ENCODE measurements at places on chromosomes 13 and 19.
A peak's percentile ranks its signal among the peaks of the same experiment; 100 is the strongest.

DNA sequence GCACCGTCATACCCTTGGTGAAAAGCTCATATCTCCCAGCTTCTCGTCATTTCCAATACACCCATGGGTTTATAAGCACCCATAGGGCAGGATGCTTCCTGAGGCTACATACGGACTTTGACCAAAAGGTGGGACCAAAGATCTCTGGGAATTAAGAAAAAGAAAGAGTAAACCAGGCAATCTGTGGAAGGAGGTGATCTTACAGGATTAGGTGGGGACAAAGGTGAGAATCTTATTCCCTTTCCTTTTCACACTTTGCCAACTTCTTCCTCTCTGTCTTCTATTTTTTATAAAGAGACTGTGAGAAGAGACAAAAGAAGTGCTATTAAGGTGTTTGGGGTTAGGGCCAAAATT is 172.0 kb downstream of the DLEU7 start:
- no peak for DNase-seq

GRCh38 chr19:10602330-10603083 is 15.4 kb upstream of the AP1M2 start:
- peak; percentile 91 for DNase-seq

DNA sequence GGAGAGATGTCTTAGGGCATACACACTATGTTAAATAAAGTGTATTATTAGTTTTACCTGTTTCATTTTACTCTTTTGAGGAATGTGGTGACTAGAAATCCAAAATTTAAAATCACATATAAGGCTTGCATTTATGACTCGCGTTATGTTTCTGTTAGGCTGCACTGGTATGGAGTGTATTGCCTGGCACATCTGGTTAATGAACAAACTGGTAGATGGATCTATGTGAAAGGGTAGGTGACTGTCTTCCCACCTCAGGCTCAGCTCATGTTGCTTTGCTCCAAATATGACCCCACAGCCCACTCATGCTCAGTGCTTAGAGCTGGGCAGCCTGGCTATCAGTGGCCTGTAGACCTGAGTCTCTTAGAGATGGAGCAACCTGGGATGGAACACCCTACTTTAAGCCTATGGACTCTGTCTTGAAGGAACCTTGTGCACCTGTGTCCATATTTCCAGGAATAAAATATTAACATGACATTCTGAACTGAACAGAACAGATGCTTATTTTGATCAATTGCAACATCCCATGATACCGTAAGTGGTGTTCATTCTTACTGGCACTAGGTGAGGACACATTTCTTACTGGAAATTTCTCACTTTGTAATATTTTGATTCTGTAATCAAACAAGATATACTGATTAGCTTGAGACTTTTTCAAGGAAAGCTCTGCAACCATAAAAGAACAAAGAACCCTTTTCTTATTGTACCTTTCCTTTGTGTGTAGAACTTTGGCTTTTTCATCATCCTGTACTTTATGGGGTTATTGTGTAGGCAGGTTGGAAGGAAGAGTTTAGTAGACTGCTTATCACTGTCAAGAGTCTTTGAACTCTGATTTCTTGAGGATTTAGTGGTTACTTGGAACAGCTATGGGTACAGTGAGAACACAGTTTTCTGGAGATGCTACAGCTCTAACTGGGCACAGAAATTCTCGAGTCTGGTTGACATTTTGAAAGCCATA is 9.6 kb upstream of the OLFM4 start:
- DNase-seq: no peak

DNA sequence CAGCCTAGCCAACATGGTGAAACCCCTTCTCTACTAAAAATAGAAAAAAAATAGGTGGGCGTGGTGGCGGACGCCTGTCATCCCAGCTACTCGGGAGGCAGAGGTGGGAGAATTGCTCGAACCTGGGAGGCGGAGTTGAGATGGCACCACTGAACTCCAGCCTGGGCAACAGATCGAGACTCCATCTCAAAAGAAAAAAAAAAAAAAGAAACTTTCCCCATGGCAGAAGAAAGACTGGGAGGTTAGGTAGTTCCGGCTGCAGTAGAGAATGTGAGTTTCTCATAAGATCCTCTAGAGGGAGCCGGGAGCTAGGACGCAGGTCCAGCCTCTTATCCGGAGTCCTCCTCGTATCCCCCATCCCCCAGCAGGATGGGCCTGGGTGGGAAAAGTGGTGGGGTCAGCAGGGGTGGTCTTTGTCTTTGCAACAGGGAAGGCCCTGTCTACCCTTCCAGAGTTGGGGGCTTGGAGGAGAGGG is 13.2 kb upstream of the CREB3L3 start:
- no peak for DNase-seq

DNA sequence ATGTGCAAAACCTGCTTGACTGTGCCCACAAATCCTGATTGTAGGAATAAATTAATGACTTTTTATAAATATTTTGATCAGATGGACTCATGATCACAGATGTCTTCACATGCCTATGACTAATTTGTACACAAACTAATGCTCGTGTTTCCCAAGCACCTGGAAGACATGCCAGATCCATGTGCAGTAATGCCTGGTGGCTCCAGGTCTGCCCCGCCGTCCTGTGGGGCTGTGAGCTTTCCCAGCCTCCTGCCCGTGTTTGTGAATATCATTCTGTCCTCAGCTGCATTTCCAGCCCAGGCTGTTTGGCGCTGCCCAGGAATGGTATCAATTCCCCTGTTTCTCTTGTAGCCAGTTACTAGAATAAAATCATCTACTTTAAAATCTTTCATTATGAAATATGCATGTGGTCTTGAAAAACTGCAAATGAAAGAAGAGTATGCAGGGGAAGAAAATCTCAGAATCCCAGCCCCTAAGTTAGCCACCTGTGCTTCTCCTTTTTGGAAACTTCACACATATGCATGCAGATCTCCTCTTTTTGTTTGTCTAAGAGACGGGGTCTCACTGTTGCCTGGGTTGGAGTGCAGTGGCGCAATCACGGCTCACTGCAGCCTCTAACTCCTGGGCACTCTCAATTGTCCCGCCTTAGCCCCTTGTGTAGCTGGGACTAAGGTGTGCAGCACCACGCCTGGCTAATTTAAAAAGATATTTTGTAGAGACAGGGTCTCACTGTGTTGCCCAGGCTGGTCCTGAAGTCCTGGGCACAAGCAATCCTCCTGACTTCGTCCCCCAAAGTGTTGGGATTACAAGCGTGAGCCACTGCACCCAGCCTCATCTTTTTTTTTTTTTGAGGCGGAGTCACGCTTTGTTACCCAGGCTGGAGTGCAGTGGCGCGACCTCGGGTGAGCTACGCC is 6.2 kb downstream of the RPL28 start:
- no peak for DNase-seq

DNA sequence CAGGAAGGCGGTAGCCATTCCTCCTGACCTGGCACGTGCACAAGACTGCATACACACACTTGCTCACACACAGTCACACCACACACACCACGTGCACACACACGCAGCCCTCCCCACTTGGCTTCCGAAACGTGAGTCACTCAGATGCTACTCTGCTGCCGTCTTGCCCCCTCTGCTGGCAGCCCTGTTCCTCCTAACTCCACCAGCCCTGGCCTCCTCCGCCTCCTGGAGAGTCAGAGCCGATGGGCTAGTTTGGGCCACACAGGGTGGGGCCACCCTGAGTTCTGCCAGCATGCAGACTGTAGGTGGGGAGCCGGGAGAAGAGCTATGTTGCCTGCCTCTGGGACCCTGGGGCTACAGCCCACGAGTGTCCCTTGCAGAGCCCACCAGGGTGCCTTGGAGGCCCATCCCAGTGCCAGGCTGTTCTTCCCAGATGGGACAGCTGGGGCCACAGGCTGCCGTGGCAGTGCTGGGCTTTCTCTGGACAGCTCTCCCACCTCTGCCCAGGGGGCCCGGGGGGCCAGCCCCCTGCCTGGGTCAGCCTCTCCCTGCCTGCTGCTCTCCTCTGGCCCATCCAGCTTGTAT is 12.1 kb downstream of the PIN1 start:
- DNase-seq: no peak

GRCh38 chr13:93397619-93398018 is 171.0 kb downstream of the GPC6 start:
- no peak for DNase-seq

DNA sequence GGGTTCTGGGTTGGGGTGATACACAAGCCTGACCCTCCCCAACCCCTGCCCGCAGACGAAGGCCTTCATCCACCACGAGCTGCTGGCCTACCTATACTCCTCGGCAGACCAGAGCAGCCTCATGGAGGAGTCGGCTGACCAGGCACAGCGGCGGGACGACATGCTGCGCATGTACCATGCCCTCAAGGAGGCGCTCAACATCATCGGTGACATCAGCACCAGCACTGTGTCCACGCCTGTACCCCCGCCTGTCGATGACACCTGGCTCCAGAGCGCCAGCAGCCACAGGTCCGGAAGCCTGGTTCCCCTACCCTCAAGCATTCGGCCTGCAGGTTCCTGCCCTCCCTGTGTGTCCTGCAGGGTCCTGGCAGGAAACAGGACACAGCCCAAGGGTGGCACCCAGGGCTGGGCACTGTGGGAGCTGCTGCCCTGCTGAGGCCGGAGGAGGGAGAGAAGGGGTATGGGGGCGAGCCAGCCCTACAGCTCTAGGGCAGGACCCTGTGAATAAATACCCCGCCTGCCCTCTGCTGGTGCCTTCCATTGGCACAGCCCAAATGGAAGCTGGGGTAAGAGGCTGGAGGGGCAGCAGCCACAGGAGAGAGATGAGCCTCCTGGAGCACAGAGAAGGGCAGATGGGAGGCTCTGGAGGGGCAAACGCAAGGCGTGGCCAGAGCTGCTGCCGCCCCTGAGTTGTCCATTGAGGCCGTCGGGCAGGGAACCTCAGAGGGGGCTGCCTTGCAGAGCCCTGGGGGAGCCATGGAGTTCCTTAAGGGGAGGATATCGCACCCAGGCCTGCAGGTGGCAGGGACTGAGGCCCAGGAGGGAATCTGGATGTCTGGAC is 6.8 kb downstream of the TMED1 start:
- no peak for DNase-seq

GRCh38 chr13:106161146-106161545 is 374.3 kb downstream of the EFNB2 start:
- DNase-seq: no peak

DNA sequence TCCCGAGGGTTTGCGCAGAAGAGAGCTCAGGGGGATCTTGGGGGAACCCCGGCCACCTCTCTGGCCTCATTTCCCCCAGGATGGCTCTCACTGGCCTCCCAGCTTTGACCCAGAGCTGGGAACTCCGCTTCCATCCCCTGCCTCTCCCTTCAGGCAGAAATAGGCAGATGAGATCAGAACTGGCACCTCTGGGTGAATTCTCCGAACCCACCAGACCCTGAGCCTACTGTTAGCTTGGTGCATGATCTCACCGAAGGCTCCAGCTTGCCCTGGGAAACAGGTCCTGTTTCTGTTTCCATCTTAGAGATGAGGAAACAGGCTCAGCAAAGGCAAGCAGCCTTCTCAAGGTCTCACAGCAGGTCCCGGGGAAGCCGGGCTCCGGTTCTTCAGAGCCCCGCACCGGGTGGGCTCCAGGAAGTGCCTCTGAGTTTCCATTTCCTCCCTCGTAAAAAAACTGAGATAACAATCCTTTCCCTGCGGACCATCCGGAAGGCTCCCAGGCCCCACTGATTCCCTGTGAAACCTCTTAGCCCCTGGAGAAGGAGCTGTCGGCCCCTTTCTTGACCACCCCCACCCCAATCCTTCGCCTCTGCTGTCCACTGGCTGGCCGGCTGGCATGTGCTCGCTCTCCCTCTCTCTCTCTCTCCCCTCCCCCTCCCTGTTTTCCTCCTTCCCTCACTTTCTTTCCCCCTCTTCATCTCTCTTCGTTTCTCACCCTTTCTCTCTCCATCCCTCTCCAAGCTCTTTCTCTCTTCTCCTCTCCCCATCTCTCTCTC is 2.1 kb downstream of the NECTIN2 start:
- DNase-seq: peak; percentile 58

- no peak for DNase-seq
These were observed 15.4 kb downstream of the AP1M1 start for GRCh38 chr19:16213076-16213475.

GRCh38 chr19:1066748-1067340 is at the start of gene ARHGAP45:
Gene ARHGAP45, plus strand, starts transcription at chr19:1067167. Its CDS starts 239 bp downstream, at chr19:1067406.
- no peak for DNase-seq

GRCh38 chr13:22091971-22092300 is 421.1 kb downstream of the FGF9 start:
- DNase-seq: no peak

GRCh38 chr19:39645800-39646411 is 9.8 kb upstream of the LGALS16 start:
- DNase-seq: no peak

GRCh38 chr19:4593409-4593851 is 33.9 kb upstream of the SEMA6B start:
- DNase-seq: no peak

DNA sequence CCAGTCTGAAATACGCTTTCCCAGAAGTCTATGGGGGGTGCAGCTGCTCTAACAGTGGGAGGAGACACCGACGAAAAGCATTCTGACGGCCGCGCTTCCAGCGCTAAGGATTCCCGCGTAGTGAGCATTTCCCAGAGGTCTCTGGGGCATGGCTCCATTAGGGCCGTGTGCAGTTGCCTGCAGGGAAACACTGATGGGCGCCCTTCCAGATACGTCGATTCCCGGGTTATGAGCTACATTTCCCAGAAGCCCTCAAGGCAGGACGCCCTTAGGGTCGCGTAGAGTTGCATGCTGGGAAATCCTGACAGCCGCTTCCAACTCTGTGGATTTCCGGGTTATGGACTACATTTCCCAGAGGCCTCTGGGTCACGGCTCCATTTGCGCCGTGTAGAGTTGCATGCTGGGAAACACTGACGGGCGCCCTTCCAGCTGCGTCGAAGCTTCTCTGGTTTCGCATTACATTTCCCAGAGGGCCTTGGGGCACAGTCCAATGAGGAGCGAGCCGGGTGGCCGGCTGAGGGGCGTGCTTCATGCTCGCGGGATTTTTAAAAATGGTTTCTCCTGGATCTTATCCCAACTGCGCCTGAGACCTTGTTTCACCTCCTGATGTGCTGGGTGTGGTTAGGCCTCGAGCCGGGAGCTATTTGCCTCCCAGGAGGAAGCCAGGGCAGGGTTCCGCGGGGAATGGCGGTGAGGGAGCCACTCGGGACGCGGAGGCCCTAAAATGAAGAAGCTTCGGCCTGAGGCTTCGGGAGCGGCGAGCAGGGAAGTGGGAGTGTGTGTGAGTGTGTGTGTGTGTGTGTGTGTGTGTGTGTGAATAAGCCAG is 17.2 kb upstream of the ZNF331 start:
- DNase-seq: peak; percentile 99

DNA sequence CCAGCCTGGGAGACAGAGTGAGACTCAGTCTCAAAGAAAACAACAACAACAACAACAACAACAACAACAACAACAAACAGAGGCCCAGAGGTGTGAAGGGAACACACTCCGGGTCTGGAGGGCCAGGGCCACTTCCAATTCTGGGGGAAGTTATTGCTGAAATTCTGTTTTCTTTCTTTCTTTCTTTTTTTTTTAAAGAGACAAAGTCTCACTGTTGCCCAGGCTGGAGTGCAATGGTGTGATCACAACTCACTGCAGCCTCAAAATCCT is 3.5 kb upstream of the CAPS start:
- no peak for DNase-seq

DNA sequence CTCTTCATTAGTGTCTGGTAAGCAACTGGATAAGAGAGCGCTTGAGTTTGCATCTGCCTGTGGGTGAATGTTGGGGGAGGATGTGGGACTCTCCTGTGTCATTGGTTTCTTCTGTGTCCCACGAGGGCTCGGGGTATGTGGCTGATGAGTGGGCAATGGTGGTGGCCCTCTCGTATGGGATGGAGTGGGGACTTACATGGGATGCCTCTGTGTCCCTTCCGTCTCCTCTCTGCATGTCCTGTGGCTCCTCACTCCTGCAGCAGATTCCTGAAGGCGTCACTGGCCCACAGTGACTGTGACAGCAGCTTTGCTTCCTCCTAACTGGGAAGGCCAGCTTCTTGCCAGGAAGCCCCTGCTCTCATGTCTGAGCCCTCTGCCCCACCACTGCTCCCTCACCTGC is 2.6 kb upstream of the LRP3 start:
- peak; percentile 10 for DNase-seq

- DNase-seq: no peak
These were observed 21.0 kb upstream of the LRCH1 start for GRCh38 chr13:46531953-46532352.

Data from femur (tissue), 1 donor.